Progenitor cell of endocrine pancreas (in vitro differentiated cells): ENCODE measurements at places on chromosomes 7 and 10. TPM values are rescaled to one million over a fixed set of nuclear protein-coding genes. Genes with fewer than 3 reads are reported as not detected.

Gene GPRIN2
- total RNA-seq: 14.0 and 19.8 TPM in 2 replicates

Gene SLC26A5
- 0.17 TPM in 1 of 2 replicates, not detected in the other for total RNA-seq

Gene BAMBI
- 31.4 and 35.4 TPM in 2 replicates for total RNA-seq

Gene TFR2
- 0.62 and 0.93 TPM in 2 replicates for total RNA-seq

Gene GNAT3
- not detected in 2 replicates for total RNA-seq

Gene ENO4
- total RNA-seq: 1.7 and 2.0 TPM in 2 replicates

Gene TDRD1
- total RNA-seq: not detected in 2 replicates

Gene ATE1
- 40.8 and 41.0 TPM in 2 replicates for total RNA-seq

Gene SEMA3E
- 0.29 and 1.1 TPM in 2 replicates for total RNA-seq

DNA sequence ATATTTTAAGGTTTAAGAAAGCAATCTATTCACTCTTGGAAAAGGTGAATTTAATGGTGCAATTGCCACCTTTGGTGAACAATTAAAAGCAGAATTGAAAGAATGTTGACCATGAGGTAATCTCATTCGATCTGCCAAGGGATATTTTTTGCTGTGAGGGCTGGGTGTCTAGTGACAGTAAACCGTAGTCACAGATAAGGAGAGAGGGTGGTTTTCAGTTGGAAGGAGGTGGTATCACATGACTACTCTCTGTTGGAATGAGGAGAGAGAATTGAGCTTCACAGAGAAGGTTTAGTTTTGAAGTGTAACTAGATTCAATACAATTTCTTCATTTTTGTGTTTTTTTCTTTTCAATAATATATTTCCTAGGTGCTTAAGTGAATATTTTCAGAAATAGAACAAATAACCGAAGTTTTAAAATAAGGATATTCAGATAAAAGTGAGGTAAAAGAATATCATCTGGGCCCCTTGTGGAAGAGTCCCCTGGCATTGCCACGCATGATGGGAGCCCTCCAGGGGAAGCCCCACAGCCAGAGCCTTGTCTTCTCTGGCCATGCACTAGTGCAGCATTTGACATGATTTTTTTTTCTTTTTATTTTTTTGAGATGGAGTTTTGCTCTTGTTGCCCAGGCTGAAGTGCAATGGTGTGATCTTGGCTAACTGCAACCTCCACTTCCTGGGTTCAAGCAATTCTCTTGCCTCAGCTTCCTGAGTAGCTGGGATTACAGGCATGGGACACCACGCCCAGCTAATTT lies 73.4 kb downstream of the GPR141 start:
- DNase-seq: no peak

DNA sequence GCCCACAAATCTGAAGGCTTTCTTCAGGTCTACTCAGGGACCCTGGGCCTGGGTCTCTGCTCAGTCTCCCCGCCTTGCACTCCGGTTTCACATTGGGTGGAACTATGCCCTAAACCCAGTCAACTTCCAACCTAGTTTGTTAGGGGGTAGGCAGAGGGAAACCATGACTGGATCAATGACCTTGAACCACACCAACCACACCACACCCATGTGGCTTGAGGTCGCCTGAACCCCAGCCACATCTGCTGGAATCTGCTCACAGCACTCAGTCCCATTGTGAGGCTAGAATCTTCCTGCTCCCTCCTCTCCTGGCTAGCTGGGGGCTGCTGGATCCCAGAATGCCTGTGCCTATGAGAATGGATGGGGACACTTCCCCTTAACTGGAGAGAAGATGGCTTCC lies 17.9 kb downstream of the RFC2 start:
- DNase-seq: no peak

DNA sequence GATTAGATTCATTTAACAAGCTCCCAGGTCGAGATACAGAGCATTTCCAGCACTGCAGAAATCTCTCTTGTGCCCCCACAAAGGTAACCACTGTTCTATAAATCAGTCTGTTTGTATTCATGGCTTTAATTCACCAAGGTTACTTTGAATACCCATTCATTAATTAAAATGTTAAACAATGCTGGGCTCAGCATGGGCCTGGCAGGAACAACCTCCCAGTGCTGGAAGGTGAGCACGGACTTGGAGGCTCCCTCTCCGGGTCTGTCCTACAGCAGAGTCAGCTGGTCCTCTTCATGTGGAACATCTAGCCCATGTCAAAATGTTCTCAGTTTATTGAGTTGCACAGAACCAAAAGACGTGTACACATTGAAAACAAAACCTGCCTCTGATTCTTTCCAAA lies 15.6 kb upstream of the EFCAB10 start:
- no peak for DNase-seq

DNA sequence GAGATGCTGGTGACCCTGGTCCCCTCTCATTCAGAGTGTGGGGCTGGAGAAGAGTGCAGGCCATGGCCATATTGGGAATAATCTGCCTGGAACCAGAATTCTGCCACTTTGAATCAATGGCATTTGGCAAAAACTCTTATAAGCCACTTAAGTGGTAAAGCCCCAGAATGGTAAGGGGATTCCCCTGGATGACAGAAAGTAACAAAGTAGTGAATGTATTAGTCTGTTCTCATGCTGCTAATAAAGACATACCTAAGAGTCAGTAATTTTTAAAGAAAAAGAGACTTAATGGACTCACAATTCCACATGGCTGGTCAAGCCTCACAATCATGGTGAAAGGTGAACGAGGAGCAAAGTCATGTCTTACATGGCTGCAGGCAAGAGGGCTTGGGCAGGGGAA lies 248.6 kb downstream of the SH2D4B start:
- no peak for DNase-seq

- DNase-seq: no peak
These were observed 148.2 kb upstream of the LRRTM3 start for GRCh38 chr10:66777665-66778064.

DNA sequence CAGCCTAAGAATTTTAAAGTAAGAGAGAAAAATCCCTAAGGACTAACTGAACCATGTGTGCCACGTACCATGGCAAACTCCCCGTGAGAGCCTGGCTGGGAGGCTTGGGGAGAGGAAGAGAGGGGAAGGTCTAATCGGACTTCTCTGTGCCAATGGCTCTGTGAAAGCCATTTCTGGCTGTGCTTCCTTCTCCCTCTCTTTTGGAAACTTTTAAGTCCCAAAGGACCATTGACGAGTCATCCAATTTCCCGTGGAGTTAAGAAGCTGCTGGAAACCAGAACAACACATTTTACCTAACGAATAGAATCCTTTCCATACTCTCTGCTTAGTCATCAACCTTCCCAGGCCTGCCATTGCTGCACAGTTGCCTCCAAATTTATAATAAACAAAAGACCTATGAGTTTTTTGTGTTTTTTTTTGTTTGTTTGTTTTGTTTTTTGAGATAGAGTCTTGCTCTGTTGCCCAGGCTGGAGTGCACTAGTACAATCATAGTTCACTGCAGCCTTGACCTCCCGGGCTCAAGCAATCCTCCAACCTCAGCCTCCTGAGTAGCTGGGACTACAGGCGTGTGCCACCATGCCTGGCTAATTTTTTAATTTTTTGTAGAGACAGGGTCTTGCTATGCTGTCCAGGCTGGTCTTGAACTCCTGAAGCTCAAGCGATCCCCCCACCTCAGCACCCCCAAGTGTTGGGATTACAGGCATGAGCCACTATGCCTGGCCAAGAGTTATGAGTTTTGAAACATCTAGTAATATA lies 13.2 kb downstream of the LAMB1 start:
- no peak for DNase-seq

GRCh38 chr7:6386779-6387178 lies 61.0 kb downstream of the DAGLB start:
- no peak for DNase-seq

- no peak for DNase-seq
These were observed 21.6 kb downstream of the KIFBP start for GRCh38 chr10:69010151-69010640.

DNA sequence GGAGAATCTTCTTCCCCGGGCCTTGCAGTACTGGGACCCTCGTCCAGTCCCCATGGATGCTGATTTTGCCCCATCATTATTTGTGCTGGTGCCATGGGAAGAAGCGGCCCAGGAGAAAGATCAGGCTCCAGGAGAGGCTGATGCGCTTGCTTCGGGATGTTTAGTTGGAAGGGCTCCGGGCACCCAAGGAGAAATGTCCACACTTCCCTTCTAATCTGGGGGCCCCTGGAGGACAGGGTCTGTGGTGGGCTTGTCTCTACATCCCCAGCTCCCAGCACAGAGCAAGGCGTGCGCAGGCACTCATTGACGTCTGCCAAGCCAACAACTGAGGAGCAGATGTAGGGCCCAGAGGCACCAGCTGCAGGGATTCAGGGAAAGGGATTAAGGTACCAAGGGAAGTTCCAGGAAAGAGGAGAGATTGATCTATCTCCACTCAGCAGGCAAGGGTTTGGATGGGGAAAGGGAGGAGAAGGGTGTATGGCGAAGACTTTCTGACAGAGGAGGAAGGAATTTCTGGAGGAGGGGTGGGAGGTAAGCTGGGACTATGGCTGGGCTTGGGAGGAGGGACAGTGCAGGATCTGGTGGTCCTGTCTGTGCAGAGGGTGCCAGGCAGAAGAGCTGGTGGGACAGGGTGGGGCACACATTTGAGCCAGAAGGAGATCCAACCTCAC lies 38.7 kb upstream of the LEP start:
- DNase-seq: no peak

- DNase-seq: peak; percentile 52
These were observed 38.8 kb downstream of the PSAP start for GRCh38 chr10:71812016-71812912.

- DNase-seq: no peak
These were observed 338 bp downstream of the ATP6V0E2 start for GRCh38 chr7:149873970-149874643.

GRCh38 chr7:121831351-121831750 lies 41.6 kb upstream of the PTPRZ1 start:
- no peak for DNase-seq

DNA sequence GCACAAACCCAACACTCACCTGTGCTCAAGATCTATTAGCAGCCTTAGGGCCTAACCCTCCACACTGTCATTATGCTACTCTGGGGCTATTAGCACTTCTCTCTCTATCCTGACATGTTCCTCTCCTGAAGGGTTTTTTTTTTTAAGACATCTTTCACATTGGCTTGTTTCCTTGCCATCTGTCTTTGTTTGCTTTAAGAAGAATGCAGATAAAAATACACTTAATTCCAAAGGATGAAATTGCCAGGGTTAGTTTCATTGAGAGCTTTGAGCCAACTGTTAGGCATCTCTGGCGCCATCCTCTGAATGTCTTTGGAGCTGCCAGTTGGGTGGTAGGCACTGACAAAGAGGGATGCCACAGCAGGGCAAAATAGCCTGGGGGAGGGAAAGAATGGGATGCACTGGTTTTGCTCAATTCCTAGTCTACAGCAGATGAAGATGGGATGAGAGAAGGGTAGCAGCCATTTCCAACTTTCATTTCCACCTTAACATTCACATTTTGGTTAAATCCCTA lies 399.2 kb downstream of the SORCS1 start:
- DNase-seq: no peak

GRCh38 chr10:13483073-13483472 lies 45.7 kb downstream of the BEND7 start:
- no peak for DNase-seq

GRCh38 chr10:2296179-2296891 lies 559.0 kb upstream of the ADARB2 start:
- no peak for DNase-seq

- no peak for DNase-seq
These were observed 83.9 kb downstream of the ADCY1 start for GRCh38 chr7:45657890-45658715.

GRCh38 chr7:17130281-17131059 lies 168.0 kb upstream of the AHR start:
- no peak for DNase-seq

GRCh38 chr7:95106401-95106800 lies 199.0 kb downstream of the PPP1R9A start:
- DNase-seq: no peak

DNA sequence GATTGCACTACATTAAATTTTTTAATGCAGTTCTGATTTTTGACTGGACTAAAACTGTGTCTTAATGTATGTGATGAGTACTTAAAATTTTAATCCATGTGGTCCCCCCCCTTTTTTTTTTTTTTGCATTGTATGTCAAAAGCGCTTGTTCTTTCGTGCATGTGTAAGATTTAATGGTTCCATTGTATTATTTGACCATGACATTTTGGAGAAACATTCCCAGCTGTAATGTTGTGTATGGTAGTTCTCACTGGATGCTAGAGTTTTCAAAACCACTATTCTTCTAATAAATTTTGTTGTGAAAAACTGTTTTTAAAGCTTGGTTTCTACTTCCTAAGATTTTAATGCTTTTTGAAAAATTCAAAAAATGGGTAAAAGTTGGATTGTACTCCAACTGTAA lies 132.0 kb downstream of the LCOR start:
- no peak for DNase-seq

GRCh38 chr10:28250782-28251181 lies 52.1 kb downstream of the MPP7 start:
- DNase-seq: no peak

- DNase-seq: no peak
These were observed 541.4 kb downstream of the SUGCT start for GRCh38 chr7:40676221-40676620.

- no peak for DNase-seq
These were observed 84.8 kb upstream of the AGBL3 start for GRCh38 chr7:134901389-134902020.

DNA sequence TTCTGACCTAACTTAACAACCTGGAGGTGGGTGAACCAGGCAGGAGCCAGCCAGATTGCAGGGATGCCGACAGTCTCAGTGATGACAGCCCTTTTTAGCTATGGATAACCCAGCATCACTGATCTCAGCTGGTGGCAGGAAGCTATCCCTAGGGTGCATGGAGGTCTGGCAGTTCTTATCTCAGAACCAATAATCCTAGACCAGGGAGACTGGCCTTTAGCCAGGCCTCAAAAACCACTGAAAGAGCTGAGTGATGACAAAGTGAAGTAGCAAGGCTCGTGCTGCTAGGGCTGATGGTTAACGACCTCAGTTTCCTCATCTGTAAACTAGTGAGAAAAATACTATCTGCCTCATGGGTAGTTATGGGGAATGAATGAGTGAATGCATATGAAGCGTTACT lies 112.5 kb downstream of the RALA start:
- DNase-seq: no peak

GRCh38 chr10:94353336-94353735 lies 9.4 kb downstream of the NOC3L start:
- no peak for DNase-seq

DNA sequence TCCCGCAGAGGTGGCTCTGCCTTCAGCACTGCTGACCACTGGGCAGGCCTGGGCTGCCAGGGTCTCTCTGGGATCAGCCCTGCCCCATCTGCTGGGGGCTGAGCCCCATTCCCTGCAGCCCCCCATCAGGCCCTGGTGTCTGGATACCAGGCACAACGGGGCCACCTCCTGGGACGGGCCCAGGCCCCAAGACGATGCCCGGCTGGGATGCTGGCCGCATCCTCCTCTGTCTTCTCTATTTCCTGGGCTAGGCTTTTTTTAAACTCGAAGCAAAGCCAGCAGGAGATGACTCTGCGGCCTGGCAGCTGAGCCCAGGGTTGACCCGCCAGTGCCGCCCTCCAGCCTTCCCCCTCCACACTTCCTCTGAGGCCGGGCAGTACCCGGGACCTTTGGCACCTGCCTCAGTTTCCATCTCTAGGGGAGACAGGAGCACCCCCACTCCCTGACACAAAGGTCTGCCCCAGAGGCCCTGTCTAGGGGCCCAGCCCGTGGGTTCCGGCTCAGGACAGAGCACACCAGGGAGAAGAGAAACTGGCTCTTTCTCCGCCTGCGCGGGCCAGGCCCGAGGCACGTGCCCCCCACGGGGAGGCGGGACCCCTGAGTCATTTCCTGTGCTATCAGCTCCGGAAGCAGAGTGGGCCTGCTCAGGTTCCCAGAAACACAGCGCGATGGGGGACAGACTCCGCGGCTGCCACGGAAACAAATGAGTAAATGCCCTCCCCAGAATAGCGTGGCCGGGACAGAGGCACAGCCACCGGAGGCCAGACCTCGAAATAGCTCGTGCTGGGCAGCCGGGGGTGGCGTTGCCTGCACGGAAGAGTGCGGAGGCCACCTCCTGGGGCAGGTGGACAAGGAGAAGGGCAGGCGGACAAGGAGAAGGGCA lies 84.6 kb upstream of the PDGFA start:
- DNase-seq: no peak
